ENCODE measurements at places on chromosomes 6 and 20.

GRCh38 chr20:4671015-4671414 is 50.7 kb upstream of the PRND start:
- DNase-seq = no peak

- DNase-seq = no peak
Observed at GRCh38 chr6:125792172-125792571, 1.4 kb downstream of the NCOA7 start.

GRCh38 chr6:53333439-53334408 is 15.0 kb downstream of the ELOVL5 start:
- no peak for DNase-seq

DNA sequence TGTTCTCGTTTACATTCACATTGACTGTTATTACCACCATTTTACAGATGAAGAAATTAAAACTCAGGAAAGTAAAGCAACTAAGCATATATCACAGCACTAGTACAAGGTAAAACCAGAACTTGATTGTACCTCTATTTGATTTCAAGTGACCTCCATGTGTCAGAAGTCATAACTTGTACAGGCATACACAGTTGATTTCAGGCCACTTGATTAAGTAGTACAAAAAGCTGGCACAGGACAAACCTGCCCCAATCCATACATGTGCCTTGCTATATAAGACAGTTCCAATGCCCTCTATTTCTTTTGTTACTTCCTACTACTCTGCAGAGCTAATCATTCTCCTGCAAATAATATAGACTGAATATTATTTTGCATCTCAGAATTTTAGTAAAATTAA is 58.8 kb upstream of the VGLL2 start:
- DNase-seq = no peak

DNA sequence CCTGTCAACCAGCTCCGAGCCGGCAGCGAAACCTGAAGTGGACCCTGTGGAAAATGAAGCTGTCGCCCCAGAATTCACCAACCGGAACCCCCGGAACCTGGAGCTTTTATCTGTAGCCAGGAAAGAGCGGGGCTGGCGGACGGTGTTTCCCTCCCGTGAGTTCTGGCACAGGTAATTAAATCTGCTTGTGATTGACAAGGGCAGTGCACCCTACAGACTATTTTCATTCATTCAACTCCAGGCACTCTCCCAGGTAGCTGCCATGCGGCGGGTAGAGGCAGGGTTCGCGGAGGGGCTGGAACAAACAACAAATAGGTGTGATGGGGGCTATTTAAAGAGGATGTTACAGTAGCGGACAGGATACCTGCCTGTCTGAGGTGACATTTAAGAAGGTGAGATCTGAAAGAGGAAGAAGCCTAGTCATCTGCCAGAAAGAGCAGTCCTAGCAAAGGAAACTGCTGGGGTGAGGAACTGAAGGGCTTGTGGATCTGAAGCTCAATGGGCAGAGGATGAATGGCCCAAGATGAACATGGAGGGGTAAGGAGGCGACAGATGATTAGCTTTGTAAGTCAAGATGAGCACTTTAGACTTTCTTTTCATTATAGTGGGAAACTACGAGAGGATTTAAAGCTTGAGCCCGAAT is 810 bp downstream of the MRPL18 start:
- DNase-seq = no peak

DNA sequence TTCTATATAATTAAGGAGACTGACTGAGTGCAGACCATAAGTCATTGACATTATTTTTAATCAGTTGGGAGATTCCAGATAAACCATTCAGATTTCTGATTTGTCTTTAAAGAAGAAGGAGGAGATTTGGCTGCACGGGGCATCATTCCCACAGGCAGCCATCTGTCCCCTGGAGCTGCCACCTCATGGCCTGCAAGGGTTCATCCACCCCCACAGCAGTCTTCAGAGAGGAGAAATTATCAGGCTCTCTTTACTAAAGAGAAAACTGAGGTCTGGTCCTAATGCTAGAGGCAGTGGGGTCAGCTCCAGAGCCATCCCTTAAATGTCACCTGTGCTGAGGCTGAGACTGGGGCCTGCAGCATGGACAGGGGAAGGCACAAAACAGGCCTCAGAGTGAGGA is 501.3 kb upstream of the SULF2 start:
- DNase-seq = no peak

- no peak for DNase-seq
Observed at GRCh38 chr6:45447005-45447404, 69.3 kb upstream of the SUPT3H start.

DNA sequence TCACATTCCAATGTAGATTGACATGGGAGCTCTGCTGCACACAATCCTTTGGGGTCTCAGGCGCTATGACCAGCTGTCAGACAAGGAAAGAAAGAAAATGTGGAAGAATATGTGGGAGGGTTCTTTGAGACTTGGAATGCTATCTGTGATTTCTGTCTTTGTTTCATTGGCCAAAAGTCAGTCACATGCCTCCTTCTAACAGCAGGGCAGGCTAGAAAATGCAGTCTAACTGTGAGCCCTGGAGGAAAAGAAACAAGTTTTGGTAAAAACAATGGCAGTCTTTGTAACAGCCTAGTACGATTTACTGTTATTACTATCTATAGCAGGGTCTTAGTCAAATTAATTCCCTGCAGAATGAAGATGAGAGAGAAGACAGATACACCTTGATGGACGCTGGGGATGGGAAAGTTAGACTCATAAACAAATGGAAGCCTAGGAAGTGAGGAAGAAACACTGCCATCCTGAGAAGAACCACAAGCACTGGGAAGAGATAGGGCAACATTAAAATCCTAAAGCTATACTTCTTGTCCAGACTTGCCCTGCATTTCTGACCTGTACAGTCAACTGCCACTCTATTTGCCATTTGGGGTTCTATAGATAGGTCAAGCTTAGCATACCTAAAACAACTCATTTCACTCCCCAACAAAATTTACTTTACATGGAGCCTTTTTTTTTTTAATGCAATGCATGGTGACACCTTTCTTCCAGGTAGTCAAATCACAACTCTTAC is 833.0 kb downstream of the KIF16B start:
- DNase-seq = no peak

DNA sequence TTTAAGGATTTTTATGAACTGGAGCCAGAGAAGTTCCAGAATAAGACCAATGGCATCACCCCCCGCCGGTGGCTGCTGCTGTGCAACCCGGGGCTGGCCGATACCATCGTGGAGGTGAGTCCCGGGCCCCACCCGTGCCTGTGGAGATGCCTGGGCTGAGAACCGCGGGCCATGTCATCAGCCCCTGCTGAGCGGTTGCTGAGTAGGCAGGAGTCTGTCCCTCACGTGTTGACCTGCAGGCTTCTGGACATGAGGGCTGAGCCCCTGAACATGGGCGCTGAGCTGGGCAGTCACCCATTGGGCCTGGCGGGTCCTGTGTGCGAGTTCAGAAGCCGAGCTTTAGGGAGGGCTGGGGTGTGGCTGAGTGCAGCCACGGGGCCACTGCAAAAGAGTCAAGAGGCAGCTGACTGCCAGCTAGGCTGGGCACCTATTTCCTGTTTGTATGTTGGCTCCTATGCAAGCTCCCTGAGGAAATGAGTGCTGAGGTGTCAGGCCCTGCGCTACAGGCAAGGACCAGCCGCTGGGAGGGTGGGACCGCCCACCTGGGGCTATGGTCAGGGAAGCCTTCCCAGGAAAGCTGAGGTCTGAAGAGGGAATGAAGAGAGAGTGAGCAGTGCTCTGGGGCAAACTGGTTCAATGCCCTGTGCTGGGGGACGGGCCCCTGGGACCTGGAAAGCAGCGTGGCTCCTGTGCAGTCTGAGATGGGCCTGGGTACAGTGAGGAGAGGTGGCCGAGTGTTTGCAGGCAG is 34.3 kb downstream of the PYGB start:
- DNase-seq = no peak

DNA sequence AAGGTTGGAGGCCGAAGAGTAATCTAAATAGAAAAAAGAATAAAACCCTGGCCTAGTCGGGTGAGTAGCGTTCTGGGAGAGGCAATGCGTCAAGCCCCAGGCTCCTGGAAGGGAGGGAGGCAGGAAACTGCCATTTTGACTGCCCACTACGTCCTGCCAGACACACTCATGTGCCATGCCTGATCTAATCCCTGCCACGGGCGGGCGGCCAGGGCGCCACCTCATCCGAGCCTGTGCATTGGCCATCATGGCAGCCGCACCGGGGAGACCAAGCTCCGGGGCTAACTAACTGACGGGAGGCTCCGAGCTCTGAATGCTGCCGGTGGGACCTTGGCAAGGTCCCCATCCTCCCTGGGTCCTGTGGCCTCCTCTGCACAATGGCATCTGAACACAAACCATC is 68.8 kb downstream of the INSM1 start:
- DNase-seq = no peak

- no peak for DNase-seq
Observed at GRCh38 chr6:24692848-24693592, 25.9 kb downstream of the C6orf62 start.
